Activated T-cell treated with anti-CD3 and anti-CD28 coated beads, Interleukin-2, amount 50 U/mL, for 72 hours (primary cell): ENCODE measurements at places on chromosomes 7 and 10. TPM values are rescaled to one million over a fixed set of nuclear protein-coding genes. Genes with fewer than 3 reads are reported as not detected.

The LEP gene
- not detected for total RNA-seq

The ADCYAP1R1 gene
- not detected for total RNA-seq

The FRA10AC1 gene
- 27.9 TPM for total RNA-seq

The IDI2 gene
- not detected for total RNA-seq

The REEP3 gene
- 19.0 TPM for total RNA-seq

The TRIM50 gene
- total RNA-seq: not detected

The HABP2 gene
- not detected for total RNA-seq

The IFIT3 gene
- 6.7 TPM for total RNA-seq

The FGFBP3 gene
- 1.4 TPM for total RNA-seq

GRCh38 chr10:101228153-101228965, 904 bp downstream of the LBX1 start:
- no peak for DNase-seq

DNA sequence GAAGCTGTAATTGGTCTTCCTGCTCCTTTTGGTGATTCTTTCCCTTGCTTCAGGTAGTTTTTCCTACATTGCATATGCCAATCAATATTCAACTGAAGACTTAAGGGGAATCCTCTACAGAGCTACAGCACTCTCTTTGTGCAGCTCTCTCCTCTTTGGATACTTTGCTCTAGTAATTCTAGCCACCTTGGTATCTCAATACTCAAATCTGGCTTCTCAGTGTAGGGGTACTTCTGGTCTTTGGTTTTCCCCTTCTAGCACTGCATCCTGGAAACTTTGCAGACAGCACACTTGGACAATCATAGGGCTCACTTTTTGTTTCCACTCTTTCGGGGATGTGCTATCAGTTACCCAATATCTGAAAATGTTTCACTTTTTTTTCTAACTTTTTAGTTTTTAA, 9.9 kb downstream of the PHTF2 start:
- no peak for DNase-seq

- no peak for DNase-seq
Observed at GRCh38 chr7:51140199-51141164, 176.1 kb downstream of the COBL start.

DNA sequence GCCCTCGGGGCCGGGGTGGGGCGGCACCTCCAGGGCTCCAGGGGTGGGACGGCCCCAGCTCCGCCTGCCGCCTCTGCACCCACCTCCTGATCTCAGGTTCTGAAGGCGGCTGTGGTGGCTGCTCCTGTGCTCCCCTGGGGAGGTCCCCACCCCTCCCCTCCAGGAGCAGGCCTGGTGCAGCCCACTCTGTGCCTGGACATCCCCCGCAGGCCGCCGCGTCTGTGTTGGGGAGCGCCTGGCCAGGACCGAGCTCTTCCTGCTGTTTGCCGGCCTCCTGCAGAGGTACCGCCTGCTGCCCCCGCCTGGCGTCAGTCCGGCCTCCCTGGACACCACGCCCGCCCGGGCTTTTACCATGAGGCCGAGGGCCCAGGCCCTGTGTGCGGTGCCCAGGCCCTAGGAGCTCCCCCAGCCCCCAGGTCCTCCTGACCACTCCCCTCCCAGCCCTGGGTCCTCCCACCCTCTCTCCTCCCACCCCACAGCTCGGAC, 5.5 kb downstream of the CYP2W1 start:
- no peak for DNase-seq

- no peak for DNase-seq
Observed at GRCh38 chr10:15369256-15370211, 1.6 kb downstream of the FAM171A1 start.

DNA sequence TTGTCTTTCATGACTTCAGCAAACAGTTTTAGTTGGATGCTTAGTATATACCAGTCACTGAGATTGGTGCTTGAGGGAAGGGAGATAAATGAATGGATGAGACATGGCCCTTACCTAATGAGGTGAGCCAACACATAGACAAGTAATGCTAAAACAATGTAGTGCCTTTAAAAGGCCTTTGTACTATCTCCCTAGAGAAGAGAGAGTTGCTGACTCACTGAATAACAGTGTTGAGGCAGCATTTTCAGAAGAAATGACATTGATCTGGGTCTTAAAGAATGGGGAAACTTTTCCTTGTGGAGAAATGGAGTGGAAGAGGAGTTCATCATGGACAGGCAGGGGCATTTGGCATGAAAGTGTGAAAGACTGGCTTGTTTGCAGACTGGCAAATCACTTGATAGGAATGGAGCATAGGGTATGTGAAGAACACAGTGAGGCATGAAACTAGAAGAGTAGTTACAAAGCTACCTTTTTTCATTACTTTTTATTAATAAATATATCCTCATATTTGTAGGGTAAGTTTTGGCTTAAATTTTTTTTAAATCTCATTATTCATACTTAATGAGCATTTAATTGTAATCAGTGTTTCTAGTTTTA, 91.2 kb downstream of the KAT6B start:
- no peak for DNase-seq

DNA sequence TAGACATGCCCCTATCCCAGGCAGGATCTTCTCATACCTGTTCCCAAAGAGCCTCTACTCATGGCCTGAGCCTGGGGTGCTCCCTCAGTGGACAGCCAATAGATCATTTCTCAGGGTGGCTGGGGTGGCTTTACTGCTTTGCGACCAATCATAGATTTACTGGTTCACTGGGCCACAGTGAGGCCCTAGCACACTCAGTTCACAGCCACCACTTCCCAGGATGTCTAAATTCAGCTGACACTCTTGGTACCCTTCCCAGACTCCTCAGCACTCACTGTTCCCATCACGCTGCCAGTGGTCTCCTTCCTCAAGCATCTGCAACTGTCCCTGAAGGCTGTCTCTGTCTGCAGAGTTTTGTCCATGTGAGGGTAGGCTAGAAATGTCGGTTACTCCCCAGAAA, 50.6 kb downstream of the ARHGAP22 start:
- DNase-seq: no peak

DNA sequence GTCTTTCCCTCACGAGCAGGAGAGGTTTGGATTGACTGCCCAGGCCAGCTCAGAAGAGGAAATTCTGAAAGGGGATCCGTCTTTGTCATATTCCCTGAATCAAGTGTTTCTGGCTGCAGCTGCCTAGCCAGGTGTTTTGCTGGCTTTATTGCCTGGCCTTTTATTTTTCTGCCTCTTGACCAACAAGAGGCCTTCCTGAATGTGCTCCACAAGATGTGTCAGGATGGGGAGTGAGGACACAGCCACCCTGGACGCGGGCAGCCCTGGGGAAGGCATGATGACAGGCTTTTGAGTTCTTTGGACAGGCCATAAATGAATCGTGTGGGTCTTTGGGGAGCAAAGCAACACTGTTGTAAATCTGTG, 163.6 kb downstream of the CAMK1D start:
- DNase-seq: no peak

DNA sequence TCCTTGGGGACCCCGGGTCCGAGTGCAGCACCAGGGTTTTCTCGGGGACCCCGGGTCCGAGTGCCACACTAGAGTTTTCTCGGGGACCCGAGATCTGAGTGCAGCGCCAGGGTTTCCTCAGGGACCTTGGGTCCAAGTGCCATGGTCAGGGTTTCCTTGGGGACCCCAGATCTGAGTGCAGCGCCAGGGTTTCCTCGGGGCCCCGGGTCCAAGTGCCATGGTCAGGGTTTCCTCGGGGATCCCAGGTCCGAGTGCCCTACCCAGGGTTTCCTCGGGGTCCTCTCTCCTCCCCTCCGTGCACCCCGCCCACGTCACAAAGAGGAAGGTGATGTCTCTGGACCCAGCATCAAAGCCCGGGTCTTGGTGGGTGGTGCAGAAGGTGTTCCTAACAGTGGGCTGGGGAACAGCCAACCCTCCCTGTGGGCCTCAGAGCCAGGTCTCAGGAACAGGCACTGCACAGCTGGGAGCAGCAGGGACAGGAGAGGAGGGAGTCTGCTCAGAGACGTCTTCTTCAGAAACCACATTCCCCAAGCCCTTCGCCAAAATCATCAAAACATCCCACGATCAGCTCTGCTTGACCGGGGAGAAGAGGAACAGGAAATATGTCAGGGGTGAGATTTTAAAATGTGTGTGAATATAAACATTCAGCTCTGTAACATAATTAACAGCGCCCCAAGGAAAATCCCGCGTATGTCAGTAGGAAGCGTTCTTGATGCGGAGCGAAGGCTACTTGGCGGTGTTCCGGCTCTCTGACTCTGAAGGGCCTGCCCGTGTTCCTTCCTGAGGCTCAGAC, 540.7 kb downstream of the DNAJB6 start:
- no peak for DNase-seq

- no peak for DNase-seq
Observed at GRCh38 chr7:25765110-25765655, 386.8 kb upstream of the NFE2L3 start.

GRCh38 chr10:11135709-11136108, 118.0 kb downstream of the CELF2 start:
- no peak for DNase-seq

- DNase-seq: no peak
Observed at GRCh38 chr10:23694921-23695824, 256.3 kb downstream of the OTUD1 start.

DNA sequence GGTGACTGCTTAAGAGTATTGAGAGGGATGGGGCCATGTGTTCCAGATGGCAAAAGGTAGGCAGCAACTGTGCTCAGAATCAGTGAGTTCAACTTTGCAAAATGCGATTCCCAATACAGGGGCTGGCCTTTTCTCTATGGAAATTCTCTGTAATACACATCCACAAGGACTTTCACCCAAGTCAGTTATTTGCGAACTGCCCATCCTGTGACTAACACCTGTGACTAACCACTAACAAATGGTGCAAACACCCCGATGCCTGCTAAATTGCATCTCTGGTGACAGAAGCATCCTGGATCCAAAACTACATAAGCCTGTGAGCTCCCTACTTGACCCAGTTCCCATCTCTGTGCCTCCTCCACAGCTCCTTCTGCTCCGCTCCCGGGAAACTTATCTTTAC, 9.0 kb upstream of the CUZD1 start:
- DNase-seq: no peak

- no peak for DNase-seq
Observed at GRCh38 chr7:152050547-152050971, 25.1 kb downstream of the GALNT11 start.

GRCh38 chr10:17989908-17990767, 38.4 kb downstream of the SLC39A12 start:
- no peak for DNase-seq
